NCI-H1694 (cell line): ENCODE measurements at places on chromosomes 13 and 19.

DNA sequence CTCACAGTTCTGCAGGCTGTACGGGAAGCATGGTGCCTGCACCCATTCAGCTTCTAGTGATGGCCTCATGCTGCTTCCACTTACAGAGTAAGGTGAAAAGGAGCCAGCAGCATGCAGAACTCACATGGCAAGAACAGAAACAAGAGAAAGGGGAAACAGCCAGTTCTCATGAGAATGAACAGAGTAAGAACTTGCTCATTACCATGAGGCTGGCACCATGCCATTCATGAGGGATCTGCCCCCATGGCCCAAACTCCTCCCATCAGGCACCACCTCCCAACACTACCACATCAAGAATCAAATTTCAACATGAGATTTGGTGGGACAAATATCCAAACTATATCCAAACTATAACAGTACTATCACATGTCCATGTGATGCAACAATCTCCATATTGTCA, 72.1 kb downstream of the KATNAL1 start:
- DNase-seq, result no peak

DNA sequence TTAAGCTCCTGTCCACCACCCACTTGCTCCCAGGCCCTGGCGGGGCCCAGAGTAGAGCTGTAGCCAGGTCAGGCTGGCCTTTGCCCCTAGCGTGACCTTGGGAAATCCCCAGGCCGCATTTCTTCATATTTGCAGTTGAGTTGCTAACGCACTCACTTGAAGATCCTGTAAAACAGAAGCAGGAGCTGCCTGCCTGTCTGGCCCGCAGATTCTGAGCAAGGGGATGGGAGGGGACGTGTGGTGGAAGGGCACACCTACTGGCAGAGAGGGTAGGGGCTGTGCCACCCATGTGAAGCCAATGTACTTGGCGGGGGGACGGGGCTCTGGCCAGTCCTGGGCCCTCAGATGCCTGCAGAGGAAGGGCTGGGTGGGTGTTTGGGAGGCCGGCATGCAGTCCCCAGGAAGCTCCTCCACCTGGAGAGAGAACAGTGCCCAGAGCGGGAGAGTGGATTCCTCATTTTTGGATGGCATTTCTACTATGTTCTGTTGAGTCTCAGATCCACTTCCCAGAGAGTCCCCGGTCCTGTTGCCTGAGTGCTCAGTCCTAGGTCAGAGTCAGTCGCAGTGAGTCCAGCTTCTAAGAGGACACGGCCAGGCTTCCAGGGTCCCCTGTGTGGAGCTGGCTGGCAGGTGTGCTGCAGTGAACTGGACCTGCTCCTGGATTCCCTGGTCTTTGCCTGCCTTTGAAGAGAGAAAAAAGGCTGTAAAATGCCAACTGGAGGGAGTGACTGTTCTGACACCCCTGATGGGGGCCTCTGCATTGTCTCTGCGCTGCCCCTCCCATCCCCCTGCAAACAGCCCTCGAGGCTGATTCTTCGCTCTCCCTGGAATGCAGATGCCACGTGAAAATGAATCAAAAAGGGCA, 62.9 kb downstream of the GGACT start:
- DNase-seq, result no peak

- no peak for DNase-seq
These were observed 56.4 kb upstream of the MRI1 start for GRCh38 chr19:13707915-13708314.

GRCh38 chr19:38698225-38699026, 45.8 kb downstream of the CAPN12 start:
- DNase-seq, result no peak

- DNase-seq, result no peak
These were observed 61.8 kb downstream of the IRS2 start for GRCh38 chr13:109724603-109725002.

DNA sequence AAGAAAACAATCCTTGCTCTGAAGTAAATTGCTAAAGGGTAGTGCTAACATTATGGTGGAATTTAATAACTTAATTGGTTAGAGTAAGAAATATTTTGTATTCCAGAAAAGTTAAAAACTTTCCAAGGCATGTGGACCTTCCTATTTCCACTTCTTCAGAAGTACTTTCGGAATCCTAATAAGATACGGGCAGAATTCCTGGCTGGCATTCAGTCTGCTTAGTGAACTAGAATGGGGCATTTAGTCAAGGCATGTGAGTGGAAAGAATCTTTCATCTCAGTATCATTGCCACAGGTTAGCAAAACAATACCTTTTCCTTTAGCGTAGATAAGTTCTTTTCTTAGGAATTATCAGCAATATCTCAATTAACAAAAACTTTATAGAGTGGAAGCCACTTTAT, 85.1 kb downstream of the TNFRSF19 start:
- DNase-seq, result no peak

GRCh38 chr19:45356760-45357444, 13.5 kb downstream of the ERCC2 start:
- no peak for DNase-seq

DNA sequence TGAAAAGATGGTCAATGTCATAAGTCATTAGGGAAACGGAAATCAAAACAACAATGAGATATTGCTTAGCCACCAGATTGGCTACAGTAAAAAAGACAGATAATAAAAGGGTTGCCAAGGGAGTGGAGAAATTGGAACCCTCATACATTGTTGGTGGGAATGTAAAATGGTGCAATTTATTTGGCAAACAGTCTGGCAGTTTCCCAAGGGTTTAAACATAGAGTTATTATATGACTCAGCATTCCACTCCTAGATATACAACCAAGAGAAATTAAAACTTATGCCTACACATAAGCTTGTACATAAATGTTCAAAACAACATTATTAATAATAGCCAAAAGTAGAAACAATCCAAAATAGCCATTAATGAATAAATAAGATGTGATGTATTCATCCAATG, 9.9 kb upstream of the ZNF227 start:
- DNase-seq, result no peak

GRCh38 chr19:48196933-48197665, 26.6 kb downstream of the ZSWIM9 start:
- DNase-seq, result no peak

GRCh38 chr13:101817898-101818297, 365.4 kb downstream of the ITGBL1 start:
- DNase-seq, result no peak

GRCh38 chr19:30223866-30224688, 148.1 kb upstream of the ZNF536 start:
- DNase-seq, result no peak

GRCh38 chr13:101942038-101942437, 459.8 kb downstream of the FGF14 start:
- DNase-seq, result peak; percentile 72

DNA sequence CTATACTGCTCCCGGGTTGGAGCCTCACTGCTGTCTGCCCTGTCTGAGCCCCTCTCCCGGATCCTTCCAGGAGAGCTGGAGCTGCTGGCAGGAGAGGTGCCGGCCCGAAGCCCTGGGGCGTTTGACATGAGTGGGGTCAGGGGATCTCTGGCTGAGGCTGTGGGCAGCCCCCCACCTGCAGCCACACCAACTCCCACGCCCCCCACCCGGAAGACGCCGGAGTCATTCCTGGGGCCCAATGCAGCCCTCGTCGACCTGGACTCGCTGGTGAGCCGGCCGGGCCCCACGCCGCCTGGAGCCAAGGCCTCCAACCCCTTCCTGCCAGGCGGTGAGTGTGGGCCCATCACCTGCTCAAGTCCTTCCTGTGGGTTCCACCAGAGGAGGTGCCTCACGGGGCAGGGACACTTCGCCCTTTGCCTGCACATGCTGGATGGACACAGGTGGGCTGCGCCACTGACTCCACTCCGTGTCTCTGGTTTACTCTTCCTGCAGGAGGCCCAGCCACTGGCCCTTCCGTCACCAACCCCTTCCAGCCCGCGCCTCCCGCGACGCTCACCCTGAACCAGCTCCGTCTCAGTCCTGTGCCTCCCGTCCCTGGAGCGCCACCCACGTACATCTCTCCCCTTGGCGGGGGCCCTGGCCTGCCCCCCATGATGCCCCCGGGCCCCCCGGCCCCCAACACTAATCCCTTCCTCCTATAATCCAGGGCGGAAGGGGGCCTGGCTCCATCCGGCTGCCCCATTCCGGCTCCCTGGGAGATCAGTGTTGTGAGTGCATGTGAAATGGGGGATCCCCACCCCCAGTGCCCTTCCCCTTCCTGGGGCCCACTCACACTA, 19.8 kb downstream of the EPN1 start:
- DNase-seq, result no peak

GRCh38 chr13:75180805-75181455, 301.0 kb downstream of the TBC1D4 start:
- DNase-seq, result no peak

DNA sequence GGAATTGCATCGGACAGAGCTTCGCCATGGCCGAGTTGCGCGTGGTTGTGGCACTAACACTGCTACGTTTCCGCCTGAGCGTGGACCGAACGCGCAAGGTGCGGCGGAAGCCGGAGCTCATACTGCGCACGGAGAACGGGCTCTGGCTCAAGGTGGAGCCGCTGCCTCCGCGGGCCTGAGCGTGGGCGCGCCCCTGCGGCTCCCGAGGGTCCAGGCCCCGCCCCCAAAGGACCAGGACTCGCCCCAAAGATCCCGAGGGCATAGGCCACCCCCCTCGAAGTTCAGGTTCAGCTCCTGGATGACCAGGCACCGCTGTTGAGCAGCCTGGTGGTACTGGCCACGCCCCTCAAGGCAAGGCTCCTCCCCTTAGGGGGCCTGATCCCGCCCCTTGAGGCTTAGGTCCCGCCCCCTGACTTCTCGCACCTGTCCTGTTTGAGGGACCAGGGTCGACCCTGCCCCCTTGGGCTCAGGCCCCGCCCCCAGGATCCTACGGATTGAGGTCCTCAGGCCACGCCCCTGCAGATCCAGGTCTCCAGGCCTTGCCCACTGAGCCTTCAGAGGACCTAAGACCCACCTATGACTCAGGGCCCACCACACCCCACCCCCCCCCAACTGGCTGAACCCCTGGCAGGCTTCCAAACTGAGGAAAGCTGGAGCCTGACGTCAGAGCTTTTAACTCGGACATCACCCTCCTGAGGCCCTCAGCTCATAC, 43.1 kb downstream of the CYP4F22 start:
- no peak for DNase-seq

- DNase-seq, result no peak
These were observed 111.9 kb downstream of the COL4A2 start for GRCh38 chr13:110418944-110419343.
